KBM-7 (cell line): ENCODE measurements at places on chromosomes 7 and 10.

- no peak for DNase-seq
These were observed at the start of gene CPA4 for GRCh38 chr7:130292682-130293257. Gene CPA4 (plus strand): TSS chr7:130293161. CDS start chr7:130293181, 20 bp downstream.

DNA sequence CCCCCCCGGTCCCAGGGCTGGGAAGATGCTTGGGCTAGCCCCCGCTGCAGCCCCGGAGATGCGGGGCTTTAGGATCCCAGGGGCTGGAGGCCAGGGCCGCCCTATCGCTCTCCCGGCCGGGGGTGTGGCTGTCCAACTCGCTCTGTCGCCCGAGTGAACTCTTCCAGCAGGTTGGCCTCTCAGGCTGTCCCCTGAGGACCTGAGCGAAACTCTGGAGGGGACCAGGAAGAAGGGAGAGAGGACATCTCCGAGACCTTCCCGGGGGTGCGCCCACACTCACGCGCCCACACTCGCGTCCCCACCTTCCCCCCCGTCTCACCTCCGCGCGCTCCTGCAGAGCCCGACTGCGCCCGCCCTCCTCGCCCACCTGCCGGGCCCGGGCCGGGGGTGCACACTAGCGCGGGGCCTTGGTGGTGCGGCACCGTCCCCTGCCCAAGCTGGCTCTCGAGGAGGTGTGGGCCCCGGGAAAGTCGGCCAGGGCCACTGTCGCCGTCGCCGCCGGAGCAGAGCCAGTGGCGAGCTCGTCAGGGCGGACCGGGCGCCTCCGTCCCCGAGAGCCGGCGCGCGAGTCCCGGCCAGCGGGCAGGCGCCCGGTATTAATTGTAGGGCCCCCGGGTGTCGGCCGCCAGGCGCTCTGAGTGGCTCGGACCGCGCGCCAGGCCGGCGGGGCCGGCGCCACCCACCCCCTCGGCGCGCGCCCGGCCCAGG lies 101.7 kb upstream of the SVIL start:
- DNase-seq: peak; percentile 32

DNA sequence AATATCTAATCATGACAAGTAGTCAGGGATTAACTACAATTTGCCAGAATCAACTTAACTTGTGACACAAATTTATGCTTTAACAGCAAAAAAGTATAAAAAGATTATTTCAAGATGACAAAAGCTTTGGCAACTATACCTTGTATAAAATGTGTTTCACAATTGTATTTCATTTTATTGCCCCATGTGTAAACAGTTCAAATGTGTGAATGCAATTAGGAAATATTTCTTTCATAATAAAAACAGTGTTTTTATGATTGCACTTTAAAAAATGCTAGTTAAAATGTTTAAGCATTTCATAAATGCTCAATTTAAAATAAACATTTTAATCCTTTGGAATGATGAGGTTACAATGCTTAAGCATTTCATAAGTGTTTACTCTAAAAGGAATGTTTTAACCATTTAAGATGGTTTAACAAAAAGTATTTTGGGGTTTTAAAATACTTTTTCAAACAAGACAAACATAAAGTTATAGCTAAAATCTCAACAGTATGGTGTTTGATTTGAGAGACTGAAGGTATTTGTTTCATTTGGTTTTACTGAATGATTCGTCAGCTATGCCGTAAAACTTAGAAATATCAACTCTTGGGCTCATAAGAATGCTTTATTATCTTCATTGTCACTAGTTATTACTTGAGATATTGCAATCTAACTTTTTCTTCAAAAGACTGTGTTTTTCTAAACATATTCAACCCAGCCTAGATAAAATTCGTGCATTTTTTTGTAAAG lies 50.1 kb downstream of the SFTPD start:
- DNase-seq: no peak

DNA sequence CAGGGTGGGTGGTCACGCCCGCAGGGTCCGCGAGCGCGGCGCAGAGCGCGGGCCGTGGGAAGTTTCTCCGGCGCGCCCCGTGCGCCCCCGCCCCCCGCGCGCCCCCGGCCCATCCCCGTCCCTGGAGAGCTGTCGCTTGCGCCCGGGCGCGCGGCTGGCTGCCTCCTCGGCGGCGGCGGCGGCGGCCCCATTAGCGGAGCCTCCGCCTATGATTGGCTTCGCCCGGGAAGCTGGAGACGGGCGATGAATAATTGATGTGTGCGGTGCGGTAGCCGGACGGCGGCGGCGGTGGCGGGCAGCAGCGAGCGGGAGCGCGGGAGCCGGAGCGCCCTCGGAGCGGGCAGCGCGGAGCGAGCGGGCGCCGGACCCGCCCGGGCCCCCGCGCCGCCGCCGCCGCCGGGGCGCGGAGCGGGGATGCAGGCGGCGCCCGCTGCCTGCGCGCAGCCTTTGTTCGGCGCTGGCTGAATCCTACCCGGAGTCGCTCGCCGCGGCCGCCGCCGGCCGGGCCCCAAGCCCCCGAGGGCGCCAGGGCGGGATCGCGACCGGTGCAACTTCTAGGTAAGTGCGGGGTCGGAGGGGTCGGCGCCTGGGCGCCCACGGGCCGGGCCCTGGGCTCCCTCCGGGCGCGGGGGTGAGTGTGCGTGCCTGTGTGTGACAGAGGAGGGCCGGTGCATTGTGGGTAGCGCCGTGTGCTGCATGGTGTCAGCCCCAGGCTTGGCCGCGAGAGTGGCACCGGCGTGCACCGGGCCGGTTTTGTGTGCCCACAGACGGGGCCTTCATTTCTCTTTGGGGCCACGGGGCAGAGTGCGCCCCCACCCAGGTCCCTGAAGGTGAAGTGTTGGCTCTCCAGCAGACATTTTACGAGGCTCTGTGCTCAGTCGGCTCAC lies 103.8 kb upstream of the PPIF start:
- no peak for DNase-seq

DNA sequence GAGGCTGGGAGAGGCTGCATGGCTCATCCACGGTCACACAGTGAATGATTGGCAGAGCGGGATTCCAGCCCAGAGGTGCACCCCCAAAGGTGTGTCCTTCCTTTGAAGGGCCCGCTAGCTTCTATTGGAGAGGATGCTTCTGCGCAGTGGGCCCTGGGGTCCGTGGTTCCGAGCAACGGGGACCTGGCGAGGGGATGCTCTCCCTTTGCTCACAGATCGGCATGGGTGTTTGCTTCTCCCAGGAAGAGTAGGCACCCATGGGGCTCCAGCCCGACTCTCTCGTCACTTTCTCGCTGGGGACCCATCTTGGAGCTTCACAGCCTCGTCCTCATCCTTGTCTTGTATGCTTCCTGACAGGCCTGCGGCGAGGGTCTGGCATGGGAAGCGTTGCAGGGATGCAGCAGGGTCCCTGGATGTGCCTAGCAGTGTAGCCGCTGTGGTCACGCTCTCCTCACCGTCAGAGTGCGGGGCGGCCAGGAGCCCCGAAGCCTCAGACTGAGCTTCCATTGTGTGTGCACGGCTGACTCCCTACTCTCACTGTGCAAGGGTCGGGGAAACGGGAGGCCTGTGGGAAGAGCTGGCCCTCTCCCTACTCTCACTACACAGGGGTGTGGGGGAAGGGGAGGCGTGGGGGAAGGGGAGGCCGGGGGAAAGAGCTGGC lies 538.5 kb upstream of the FOXK1 start:
- no peak for DNase-seq

DNA sequence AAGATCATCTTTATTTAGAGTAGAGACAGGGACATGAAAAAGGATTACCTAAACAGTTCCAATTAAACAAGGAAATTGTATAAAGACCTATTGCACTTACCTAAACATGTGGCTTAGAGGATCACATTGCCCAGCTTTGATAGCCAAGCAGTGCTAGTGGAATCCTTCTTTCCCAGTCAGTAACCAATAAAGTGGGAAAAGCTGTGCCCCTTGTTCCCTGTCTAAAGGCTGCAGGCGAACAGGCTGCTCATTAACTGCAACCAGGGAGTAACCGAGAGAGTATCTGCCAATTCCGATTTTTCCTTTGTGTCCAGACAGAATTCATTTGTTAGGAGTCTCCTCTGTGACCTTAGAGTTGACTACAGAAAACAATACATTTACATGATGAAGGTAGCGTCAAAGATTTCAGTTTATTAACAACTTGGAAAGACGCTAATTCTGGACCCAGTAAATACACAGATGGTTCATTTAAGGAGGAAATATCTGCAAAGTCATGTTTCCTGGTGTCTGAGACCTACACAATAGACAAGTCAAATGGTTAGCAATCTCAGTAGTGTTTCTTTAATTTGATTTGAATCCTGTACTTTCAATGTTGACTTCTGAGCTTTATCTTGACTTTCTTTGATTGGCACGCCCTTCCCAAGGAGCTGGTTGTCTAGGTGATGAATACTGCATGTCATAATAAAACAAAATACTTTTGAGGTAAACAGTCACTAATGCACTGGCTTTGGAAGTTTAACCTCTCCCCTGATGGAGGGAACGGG lies 57.3 kb upstream of the MET start:
- no peak for DNase-seq

DNA sequence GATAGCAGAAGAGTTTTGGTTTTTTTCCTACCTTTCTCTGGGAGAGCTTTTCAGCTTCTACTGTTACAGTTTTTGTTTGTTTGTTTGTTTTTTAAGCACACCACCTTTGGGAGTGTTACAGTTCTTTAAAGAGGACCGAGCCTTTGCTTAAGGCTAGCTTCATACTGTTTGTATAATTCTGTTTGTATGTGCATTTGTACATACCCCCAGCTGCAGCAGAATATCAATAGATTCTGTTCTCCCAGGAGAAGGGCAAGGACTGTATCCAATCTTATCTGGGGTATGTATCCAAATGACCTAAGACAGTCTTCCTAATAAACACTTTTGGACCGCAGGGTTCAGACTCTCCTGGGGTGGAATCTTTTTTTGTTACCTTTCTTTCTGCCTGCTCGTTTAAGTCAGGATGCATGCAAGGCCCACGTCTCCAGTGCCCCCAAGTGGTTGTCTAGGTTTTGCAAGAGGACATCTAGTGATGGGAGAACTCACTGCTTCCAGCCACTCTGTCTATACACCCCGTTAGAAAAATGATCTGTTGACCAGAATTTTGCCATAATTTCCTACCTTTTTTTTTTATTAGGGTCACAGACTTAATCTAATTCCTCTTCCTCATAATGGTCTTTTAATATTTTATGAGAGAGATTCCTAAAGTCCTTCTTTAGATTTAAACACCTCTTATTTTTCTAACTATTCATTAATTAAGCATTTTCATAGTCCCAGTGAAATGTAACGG lies 23.9 kb downstream of the NRF1 start:
- peak; percentile 77 for DNase-seq

DNA sequence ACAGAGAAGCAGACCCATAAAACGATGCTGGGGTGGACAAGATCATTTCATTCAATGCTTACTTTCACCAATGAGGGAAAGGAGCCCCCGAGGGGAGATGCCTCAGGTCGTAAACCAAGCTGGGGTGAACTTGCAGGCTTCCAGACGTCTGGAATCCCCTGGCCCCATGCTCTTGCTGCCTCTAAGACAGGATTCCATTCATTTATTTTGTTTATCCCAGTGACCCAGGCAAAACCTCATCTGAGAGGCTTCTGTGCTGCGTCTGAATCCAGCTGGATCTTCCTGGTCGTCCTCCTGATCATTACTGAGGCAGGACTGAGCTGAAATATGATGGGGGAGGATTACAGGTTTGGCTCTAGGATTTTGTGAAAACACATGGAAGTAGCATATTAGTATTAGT lies 182.9 kb downstream of the MYOF start:
- DNase-seq: no peak

DNA sequence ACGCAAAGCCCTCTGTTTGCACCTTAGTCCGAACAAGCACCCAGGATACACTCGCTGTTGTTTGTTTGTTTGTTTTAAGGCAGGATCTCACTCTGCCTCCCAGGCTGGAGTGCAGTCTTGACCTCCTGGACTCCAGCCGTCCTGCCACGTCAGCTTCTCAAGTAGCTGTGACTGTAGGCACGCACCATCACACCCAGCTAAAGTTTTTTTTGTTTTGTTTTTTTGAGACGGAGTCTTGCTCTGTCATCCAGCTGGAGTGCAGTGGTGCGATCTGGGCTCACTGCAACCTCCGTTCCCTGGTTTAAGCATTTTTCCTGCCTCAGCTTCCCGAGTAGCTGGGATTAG lies 76.8 kb downstream of the CTBP2 start:
- no peak for DNase-seq

GRCh38 chr7:120806669-120807068 lies 51.3 kb downstream of the TSPAN12 start:
- DNase-seq: no peak

DNA sequence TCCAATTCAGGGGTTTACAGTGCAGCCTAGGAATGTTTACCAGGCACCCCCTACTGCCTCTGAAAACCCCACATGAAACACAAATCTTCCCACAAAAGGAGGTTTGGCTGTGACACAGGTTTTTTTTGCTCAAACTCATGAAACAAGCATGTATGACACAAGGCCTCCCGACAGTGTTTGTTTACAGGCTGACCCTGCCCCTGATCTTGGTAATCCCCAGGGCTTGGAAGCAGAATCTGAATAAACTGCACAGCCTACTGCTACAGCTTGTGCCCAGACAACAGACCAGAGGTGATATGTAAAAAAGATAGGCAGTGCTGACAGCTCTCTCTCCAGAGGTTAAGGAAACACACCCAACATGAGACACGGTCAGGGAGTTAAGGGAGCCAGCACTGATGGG lies 184.2 kb downstream of the KMT2E start:
- DNase-seq: no peak

- DNase-seq: no peak
These were observed 305.1 kb upstream of the IMMP2L start for GRCh38 chr7:111867348-111867931.

DNA sequence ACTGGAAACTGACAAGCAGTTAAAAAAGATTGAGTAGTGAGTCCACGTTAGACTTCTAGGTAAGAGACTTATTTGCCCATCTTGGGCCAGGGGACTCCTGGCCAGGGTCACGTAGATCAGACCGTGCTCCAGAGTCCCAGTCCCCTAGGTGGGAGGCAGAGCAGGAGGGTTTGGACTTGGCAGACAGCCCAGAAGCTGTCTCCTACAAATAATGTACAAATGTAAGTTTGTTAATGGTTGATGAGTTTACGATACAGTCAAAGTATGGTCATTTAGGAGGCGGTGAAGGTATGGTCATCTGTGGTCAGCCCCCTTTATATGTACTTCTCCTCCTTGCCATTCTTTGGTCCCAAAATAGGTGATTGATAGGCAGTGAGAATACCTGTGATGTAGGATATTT lies 28.2 kb downstream of the INPP5F start:
- DNase-seq: peak; percentile 31

GRCh38 chr10:13450069-13450468 lies 78.7 kb downstream of the BEND7 start:
- no peak for DNase-seq

GRCh38 chr10:106267591-106267990 lies 896.9 kb downstream of the SORCS1 start:
- DNase-seq: no peak

GRCh38 chr7:100555701-100556100 lies 16.7 kb downstream of the AGFG2 start:
- no peak for DNase-seq

GRCh38 chr7:158563911-158564662 lies 23.5 kb downstream of the PTPRN2 start:
- no peak for DNase-seq

DNA sequence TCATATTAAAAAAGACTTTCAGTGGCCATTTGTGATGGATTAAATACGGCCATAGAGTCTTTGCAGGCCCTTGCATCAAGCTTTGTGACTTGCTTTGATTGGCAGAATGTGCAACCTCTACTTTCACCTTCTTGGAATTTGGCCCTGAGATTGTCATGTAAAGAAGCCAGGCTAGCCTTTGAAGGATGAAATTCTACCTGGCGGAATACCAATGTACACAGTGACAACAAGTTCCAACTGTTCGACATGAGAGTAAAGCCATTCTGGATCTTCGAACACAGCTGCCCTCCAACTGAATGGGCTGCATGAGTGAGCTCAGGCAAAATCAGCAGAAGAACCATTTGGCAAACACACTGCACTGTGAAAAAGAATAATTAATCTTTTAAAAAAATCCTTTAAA lies 321.3 kb downstream of the PHF14 start:
- no peak for DNase-seq
